ENCODE measurements at places on chromosomes 1 and 21.
A peak's percentile ranks its signal among the peaks of the same experiment; 100 is the strongest.

DNA sequence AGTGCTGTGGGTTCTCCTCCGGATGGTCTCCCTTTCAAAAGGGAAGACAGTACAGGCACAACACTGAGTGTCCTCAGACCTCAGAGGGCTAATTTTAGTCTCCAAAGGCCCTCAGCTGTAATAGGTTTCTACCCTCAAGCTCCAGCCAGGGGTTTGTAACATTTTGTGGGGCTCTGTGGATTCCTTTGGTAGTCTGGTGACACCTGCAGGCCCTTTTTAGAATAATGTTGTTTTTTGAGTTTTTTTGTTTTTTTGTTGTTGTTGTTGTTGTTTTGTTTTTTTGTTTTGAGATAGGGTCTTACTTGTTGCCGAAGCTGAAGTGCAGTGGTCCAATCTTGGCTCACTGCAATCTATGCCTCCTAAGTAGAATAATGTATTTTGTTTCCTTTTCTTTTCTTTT is 15.0 kb upstream of the TMEM201 start:
- no peak for DNase-seq

DNA sequence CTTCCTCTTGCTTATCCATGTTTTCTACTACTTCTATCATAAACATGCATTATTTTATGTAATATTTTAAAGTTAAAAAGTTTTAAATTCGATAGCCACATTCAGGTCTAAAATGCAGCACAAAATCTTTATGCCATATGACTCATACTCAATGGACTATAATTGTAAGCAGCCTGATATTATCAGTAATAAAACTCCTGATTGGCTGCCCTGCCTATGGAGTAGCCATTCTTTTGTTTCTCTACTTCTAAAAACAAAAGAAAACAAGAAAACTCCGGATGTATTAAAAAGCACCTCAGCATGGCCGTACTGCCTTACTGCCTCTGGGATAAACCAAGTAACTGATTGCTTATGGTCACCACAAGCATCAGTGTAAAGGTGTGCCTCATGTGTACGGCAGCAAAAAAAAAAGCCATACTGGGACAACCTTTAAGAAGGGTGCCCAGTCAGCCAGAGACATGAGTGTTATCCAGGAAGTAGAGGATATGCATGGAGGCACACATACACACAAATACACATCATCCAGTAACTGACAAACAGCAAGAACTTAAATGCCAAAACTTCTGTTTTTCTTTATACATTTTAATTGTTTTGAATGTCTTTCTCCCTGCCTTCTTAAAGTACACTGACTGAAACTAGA is 9.2 kb downstream of the SLC35D1 start:
- DNase-seq, result no peak

- no peak for DNase-seq
These were observed 150.0 kb downstream of the CASZ1 start for GRCh38 chr1:10646347-10646861.

DNA sequence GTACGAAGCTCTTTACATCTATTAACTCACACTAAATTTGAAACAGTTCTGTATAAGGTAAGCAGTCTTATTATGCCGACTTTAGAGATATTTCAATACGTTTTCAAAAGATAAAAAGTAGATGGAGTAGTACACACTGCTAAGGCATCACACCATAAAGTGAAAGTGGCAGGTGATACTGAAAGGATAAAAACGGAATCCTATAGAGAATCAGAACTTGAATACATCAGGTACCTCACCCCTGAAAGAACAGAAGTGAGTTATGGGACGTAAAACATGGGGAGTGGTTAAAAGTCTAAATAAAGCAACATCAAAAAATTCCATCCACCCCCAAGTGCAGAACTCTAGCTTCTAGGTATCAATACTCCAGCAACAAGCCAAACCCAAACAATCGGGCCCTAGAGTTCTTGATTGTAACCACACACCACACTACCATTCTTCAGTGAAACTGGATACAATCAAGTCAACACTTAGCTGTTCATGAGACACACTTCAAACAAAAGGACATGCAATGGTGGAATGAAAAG is 142.6 kb downstream of the SMYD3 start:
- DNase-seq, result no peak

DNA sequence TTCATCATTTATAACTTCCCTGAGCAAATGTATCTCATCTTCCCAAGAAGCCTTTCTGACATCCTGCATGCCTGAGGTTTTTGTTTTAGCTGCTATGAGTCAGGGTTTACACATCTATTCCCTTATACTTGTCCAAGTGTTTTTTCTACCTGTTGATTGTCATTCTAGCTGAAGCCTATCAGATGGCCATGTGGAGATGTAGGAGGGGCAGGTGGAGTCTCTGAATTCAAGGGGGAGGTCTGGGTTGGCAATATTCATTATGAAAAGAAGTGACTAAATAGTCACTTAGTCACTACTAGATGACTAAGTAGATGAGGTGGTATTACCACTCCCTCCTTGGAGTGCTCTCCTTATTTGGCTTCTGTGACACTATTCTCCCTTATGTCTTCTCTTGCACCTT is 52.4 kb downstream of the XCL1 start:
- no peak for DNase-seq

GRCh38 chr1:61612602-61613001 is 112.3 kb downstream of the TM2D1 start:
- DNase-seq, result no peak

DNA sequence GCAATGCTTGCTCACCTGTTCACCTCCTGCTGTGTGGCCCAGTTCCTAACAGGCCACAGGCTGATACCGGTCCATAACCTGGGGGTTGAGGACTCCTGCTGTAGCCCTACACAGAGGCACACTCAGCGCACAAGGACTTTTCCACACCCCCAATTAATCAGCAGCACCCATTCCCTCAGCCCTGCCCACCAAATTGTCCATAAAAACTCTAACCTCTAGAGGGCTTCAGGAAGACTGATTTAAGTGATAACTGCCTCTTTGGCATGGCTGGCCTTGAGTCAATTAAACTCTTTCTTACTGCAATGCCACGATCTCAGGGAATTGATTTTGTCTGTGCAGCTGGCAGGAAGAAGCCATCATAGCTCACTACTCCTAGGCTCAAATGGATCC is 71.3 kb upstream of the MUTYH start:
- DNase-seq, result no peak

DNA sequence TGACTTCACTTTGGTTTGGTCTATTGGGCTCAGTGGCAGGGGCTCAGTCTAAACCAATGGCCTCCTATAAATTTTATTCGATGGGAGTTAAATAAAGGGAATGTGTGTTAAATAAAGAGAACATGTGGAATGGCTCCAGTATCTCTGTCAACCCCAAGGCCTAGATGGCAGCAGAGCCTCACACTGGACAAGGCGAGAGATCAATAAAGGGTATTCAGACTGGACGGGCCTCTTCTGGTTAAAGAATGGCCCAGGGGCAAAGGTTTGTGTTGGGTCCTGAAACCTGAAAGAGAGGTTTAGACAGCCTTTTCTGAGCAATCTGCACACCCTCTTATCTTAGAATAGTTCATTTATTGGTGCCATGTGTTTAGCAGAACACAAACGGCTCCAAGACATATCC is 34.7 kb downstream of the SH3BP5L start:
- no peak for DNase-seq

DNA sequence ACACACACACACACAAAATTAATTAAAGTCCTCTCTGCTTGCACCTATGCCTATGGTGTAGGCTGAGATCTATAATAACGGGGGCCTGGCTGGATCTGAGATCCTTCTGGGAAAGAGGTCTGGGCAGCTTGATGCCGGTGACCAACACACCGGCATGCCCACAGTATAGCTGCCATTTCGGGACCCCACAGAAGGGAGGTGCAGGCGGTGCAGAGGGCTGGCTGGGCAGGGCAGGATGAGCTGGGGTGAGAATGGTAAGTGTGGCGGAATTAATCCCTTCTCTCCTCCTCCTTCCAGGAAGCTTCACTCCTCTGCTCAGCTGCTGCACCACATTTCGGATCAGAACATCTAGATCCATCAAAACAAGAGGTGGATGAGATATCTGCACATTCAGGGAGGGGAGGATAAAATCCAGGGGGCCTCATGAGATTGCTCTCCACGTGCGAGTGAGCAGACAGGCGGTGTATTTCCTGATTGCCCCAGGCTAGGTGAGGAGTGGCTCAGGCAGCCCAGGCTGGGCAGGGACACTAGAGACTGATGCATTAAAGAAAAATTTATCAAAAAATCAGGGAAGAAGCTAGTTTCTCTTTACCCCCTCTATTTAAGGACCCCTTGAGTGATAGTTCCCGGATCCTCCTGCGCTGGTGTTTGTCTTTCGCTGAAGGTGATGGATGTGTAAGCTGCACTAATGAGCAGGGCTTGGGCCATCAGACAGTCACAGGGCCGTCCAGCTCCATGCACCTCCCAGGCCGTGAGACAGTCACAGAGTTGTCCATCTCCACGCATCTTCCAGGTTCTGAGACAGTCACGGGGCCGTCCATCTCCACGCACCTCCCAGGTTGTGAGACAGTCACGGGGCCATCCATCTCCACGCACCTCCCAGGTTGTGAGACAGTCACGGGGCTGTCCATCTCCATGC is 449.9 kb downstream of the PTPRU start:
- DNase-seq, result no peak

DNA sequence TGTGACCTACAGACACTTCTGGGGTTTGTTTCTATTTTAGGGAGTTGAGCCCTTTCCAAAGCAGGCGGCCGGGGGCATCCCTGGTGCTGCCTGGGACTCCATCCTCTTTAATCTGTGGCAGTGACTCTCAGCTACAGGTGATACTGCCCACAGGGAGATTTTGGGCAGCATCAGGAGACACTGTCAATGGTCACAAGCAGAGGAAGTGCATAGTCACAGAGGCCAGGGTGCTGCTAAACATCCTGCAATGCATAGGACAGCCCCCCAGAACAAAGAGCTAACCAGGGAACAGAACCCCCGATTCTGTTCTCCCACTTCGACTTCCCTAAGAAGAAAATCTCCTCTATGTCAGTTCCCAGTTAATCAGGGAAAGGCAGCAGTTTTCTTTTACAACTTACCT is 66.2 kb downstream of the TEX35 start:
- no peak for DNase-seq

DNA sequence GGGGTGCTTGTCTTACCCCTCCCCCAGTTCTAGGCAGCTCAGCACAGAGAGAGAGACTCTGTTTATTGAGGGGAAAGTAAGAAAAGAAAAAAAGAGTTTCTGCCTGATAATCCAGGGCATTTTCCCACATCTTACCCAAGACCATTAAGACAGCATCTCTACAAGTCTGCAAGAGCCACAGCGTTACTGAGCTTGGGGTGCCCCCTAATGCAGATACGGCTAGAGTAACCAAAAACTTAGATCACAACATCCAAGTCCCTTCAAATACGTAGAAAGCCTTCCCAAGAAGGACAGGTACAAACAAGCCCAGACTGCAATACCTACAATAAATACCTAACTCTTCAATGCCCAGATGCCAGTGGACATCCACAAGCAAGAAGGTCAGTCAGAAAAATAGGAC is 6.2 kb upstream of the TEX50 start:
- DNase-seq, result no peak

DNA sequence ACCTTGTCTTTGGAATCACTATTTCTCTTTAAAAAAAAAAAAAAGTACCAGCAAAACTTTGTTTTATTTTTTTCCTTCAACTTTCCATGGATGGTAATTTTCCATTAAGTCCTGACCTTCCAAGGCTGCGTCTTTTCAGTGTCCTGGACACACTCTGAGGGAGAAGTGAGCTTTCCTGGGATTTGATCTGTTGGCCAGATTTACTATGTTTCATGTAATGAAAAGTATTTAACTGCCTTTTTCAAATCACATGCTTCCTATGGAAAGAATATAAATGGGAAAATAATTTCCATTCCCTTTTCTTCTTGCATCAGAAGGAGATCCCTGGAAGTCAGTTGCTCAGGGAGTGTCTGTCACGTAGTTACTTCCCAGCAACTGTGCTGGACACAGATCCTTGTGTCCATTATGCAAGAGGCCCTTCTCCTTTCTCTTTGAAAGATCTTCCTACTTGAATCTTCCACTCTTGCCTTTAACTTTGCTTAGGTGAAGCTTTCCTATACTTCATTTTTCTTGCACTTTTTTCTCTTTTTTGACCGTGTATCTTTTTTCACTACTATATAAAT is 59.3 kb downstream of the CENPF start:
- DNase-seq, result no peak

DNA sequence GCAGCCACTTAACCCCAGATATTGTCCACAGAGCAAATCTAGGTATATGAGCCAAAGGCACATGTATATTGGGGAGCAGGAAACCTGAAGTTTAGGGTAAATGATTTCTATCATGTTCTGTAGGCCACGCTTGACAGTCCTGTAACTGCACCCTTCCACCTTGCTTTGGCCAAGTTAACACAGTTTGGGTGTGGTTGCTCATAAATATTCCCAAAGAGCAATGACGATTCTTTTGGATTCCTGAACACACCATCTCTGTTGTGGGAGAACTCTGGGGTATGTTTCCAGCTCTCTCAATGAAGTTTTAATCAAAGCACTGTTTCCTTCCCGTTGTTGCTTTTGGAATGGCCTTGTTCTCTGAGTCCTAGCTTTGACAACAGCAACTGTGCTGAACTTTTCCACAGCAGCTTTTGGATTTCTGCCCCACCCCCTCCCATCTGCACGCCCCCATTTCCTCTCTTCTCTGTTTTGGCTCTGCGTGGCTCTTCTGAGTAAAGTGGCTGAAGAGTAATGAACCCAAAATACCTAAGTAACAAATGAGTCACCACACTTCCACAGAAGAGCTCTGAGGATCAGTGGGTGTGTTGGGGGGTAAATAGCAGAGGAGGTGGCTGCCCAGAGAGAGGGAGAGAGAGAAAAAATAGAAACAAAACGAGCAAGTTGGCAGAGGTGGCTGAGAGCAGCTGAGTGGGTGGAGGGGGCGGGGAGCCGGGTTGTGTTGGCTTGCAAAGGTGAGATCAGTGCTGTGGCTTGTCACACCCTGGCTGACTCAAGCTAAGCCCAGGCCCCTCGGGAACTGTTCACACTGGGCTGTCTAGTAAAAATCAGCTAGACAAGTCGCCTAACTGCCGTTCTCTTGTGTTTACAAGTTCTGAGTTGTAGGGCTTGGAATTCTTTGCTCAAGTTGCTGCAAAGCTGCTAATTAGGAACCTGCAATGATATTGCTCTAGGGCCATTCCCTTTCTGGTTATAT is 26.9 kb upstream of the RAP1A start:
- DNase-seq, result peak; percentile 87

GRCh38 chr21:41011098-41011731 is 156.7 kb upstream of the BACE2 start:
- DNase-seq, result no peak

DNA sequence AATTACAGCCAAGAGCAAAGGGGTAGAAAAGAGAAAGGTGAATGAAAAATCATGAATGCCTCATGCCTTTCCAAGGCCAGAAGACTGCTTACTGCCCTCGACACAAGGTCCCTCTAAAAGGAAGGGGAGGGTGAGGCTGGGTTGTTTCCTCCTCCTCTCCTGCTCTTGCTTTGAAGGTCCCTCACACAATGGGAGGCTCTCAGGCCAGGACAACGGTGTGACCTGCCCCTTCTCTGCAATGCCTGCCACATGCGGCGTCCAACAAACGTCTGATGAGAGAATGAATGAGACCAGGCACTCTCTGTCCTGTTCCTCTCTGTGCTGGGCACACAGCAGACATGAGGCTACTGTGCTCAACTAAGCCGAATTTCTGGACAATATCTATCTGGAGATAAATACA is 51.3 kb downstream of the SSBP3 start:
- DNase-seq, result no peak
